ENCODE measurements at places on chromosomes 7 and 10. TPM values are rescaled to one million over a fixed set of nuclear protein-coding genes. Genes with fewer than 3 reads are reported as not detected.

Gene HOXA5
- not detected for total RNA-seq

Gene CTAGE8
- not detected for total RNA-seq

Gene PPIF
- 31.3 TPM for total RNA-seq

Gene UNC5B
- 0.08 TPM for total RNA-seq

Gene EPDR1
- total RNA-seq: 0.47 TPM

Gene SPDYE1
- not detected for total RNA-seq

Gene RBM20
- total RNA-seq: 0.09 TPM

Gene HGF
- not detected for total RNA-seq

Gene CYP3A7
- total RNA-seq: not detected

Gene IGFBP3
- total RNA-seq: 3.9 TPM

Gene PIP
- not detected for total RNA-seq

Data from T-cell (primary cell).